ENCODE measurements at places on chromosomes 6 and 20.

DNA sequence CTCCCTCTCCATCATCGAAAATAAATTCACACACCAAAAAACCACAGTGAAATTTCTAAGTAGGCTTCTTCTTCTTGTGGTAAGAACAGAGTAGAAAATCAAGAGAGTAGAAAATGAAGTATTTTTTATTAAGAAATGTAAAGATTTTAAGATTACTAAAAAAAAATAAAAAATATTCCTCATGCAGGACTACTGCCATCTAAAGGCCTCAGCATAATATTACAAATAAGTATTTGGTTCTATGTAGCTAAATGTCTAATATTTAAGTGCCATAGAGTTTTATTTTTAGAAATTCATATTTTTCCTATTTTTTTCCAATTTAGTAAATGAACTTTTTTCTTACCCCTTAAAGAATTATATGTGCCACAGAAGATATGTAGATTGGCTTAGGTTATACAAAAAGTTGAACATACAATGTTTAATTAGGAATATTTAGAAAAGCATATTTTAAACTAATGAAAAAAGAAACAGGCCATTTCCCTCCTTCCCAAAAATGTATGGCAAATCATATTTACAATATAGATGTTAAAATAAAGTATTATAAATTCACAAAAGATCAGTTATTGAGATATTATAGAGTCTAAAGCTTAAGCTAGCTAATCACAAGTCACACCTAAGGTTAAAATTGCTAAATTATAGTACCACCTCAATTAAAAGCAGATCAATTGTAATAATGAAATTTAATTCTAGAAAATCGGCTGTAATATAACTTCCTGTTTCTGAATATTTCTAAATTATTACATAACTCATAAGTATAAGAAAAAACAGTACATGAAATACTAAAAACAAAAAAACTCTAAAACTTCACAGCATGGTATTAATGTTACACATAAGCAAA is 3.5 kb upstream of the NT5DC1 start:
- no peak for DNase-seq

DNA sequence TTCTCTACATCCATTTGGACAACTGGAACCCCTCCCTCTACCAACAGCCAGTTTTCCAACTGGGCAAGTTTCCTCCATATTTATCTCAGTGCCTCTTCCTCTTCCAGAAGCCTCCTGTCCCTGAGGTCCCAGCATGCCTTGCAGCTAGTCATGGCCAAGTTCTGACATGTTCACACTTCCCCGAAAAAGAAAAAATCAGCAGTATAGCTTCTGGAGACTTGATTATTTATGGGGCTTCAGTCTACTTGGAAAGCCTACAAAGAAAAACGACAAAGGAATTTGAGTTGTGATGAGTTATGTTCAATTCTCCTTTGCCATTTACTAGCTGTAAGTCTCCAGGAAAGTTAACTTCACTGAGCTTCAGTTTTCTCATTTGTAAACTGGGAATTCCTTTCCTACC is 406.5 kb downstream of the MAFB start:
- DNase-seq: no peak

DNA sequence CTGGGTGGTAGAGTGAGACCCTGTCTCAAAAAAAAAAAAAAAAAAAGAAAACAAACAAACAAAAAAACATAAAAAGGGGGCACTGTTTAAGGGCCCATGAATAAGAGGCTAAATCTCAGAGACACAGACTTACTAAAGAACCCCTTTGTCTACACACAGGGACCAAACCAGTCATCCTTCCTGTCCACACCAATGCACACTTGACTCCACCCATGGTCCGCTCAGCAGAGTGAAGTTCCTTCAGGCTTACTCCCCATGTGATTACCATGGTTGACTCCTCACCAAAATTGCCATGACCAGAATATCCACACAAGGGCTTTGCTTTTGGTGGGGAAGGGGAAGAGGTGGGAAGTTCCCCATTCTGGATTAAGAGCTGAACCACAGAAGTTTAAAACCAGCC is 19.4 kb upstream of the REPS1 start:
- no peak for DNase-seq

GRCh38 chr6:162217811-162218493 is 509.6 kb downstream of the PRKN start:
- no peak for DNase-seq

GRCh38 chr6:43665376-43665775 is 20.5 kb downstream of the RSPH9 start:
- no peak for DNase-seq

DNA sequence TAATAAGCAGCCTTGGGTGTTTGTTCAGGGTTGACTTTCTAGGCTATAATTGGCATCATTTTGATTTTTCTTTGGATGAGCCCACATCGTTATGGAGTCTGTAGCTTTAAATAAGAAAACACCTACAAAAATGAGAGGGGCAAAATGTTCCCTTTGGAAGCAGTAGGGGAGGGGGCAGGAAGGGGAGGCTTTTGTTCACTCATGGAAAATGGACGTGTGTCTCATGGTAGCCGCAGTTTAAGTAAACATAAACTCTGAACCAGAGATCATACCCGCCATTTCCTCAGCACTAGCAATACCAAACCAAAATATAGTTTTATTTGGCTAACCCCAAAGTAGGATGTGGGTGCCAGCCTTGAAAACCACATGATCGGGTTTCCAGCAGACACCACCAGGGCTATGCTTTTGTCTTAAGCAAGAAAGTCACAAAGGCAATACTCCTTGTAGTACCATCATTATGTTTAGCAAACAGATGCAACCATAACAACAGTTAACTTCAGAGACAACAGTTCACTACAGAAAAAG is 572.5 kb upstream of the JAG1 start:
- no peak for DNase-seq

GRCh38 chr6:42047790-42048405 is 2.4 kb upstream of the TAF8 start:
- DNase-seq: no peak

- no peak for DNase-seq
Measured at GRCh38 chr6:151054306-151054705, 185.5 kb upstream of the AKAP12 start.

- no peak for DNase-seq
Measured at GRCh38 chr6:5506149-5506548, 244.8 kb downstream of the FARS2 start.

- DNase-seq: no peak
Measured at GRCh38 chr6:10588562-10589428, 67.6 kb downstream of the GCNT2 start.

DNA sequence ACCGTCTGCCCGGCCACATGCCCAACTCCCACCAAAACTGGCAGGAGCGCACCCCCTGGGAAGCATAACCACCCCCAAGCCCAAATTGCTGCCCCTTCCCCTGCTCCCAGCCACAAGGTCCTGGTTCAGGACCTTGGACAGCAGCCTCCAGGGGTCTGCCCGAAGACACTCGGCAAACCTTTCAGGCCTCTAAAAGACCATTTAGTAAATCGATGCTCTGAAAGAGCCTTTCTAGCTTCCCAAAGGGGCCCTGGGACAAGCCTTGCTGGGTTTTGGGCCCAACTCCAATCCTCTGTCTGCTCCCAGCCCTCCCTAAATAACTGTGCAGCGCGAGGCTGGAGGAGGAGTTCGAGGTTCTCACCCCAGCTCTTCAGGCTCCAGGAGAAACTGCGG is 30.5 kb downstream of the GRM4 start:
- DNase-seq: no peak

GRCh38 chr6:36897609-36898008 is 11.9 kb downstream of the C6orf89 start:
- peak; percentile 12 for DNase-seq

- DNase-seq: no peak
Measured at GRCh38 chr20:12835999-12836398, 172.8 kb upstream of the SPTLC3 start.

DNA sequence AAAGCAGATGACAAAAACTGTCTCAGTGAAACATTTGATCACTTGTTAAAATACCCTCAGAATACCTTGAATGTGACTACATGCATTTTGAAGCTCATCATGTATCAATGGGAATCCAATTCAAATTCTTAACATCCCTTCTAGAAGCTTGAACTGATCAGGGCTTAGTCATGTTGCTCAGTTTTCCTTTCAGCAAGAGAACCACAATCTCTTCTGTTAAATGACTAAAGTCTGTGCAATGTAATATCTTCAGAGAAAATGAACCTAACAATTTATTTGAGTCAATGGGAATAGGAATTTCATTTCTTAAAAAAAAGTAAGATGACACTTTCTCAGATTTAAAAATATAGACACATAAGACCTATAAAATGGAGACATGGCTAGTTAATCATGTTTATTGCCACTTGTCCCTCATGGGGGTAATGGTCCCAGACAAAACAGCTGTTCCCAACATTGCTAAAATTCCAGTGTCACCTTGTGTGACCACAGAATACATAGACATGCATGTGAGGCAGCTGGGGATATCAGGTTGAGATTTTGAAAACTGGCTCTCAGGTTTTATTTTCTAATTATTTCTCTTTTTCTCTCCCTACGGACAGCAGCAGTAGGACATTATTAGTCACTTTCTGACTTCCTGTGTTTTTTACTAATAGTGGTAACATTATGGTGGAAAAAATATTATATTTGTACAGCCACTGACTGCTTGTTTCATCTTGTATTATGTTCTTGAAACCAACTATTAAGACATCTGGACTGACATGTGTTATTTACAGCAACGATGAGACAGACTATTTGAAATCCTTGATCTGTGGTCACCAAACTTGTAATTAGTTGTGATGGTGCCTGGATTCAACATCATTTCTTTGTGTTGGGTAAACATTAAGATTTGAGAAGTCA is 192.5 kb downstream of the COL9A1 start:
- no peak for DNase-seq

DNA sequence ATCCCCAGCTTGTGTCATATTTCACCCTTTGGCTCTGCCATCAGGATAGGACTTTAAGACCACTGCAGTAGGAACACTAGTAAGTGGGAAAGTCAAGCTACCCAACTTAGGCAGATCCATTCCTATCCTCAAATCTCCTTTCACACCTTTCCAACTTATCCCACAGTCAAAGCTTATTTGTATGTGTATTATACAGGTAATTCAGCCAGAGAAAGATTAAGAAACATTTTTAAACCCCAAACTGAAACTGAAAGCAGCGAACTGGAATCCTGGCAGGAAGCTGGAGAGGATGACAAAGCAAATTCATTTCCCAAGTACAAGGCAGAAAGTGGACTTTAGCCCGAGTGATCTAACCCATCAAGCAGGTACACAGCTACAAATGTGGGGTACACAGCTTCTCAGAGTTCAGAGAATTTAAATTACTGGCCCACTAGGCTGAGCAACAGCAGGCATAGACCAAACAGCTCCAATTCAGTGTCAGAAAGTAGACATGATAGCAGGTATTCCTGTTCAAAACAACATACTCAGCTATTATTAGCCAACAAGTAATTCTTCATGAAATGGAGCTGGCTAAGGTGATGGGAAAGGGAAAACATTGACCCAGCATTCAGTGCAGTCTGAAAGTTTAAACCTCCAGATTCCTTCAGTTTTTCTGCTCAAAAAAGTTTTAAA is 39.1 kb downstream of the ILRUN start:
- no peak for DNase-seq

DNA sequence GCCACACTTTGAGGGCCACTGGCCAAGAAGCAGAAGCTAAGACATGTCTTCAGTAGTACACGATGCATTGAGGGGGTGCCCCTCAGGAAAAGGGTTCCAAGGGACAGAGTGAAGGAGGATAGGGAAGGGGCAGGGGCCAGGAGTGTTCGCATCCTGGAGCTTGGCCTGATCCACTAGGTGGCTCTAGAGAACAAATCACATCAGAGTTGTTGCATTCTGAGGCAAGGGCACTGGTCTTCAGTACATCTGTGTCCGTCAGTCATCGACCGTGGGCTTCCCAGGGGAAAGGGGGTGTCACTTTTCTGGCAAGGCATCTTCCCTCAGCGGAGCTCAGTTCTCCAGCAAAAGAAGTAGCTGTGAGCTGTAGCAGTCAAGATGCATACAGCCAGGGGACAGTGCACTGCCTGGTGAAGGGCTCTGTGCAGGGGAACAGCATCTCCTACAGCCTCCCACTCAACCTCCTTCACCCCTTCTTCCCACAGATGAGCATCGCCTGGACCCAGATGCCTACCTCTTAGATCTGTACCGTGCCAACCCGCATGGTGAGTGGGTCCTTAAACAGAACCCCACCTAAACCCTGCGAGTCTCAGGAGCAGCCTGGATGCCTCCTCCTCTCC is 47.8 kb downstream of the ARHGAP40 start:
- DNase-seq: no peak

- no peak for DNase-seq
Measured at GRCh38 chr20:24598346-24598745, 128.9 kb downstream of the SYNDIG1 start.

DNA sequence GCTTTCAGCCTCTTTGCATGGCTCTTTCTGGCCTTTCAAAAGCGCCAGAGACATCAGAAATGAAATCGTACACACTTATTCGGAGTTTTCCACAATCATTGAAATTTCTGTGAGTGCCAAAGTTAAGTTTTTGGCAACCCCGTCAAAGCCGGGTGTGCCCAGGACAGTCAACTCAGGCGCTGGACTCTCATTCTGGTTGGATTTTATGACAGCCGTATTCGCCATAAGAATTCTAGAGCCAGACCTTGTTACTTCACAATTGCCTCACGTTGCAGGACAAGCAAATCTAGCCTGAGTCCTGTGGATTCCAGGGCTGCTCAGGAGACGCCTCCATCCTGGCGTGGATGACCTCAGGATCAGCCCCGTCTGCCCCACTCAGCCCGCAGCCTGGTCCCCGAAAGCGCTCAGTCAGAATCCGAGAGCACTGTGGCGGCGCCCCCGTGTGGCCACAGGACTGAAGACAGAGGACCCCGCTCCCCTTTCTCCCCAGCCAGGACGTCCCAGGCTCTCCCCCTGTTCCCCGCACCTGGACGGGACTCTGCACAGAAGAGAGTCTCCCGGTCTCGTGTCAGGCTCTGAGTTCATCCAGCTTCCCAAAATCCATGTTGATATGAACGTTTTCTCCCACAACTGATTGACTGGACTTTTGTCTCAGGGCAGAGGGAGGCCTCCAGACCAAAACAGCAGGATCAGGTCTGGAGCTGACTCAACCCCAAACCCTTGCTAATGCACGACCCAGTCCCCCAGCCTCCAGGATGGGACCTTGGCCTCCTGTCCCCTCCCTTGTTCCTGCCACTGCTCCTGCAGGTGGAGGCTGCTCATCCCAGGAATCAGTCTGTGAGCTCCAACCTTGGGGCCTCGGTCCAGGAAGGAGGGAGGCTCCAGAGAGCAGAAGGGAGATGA is 38.2 kb downstream of the MICA start:
- no peak for DNase-seq

DNA sequence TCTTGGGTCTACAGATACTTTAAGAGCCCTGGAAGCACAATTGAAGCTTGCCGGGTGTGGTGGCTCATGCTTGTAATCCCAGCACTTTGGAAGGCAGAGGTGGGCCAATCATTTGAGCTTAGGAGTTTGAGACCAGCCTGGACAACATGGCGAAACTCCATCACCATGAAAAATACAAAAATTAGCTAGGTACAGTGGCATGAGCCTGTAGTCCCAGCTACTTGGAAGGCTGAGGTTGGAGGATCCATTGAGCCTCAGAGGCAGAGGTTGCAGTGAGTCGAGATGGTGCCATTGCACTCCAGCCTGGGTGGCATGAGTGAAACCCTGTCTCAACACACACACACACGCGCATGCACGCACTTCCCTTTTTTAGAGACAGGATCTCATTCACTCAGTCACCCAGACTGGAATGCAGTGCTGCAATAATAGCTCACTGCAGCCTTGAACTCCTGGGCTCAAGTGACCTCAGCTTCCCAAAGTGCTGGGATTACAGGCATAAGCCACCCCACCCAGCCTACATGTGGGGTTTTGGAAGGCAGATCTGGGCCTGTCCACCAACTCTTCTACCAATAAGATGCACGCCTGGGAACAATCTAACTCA is 182.5 kb upstream of the JARID2 start:
- DNase-seq: no peak
